ENCODE measurements at places on chromosomes 3 and 15.

GRCh38 chr3:155870945-155871745 is 695 bp downstream of the GMPS start:
- no peak for DNase-seq

GRCh38 chr3:125436921-125437320 is 61.8 kb upstream of the ZNF148 start:
- DNase-seq: no peak

DNA sequence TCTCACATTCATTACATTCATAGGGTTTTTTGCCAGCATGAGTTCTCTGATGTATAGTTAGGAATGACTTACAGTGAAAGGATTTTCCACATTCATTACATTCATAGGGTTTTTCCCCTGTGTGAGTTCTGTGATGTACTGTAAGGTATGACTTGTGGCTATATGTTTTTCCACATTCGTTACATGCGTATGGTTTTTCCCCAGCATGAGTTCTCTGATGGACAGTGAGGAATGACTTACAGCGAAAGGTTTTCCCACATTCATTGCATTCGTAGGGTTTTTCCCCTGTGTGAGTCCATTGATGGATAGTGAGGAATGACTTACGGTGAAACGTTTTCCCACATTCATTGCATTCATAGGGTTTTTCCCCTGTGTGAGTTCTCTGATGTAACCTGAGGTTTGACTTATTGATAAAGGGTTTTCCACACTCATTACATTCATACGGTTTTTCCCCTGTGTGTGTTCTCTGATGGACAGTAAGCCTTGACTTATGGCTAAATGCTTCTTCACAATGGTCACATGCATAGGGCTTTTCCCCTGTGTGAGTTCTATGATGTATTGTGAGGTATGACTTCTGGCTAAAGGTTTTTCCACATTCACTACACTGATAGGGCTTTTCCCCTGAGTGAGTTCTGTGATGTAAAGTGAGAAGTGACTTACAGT is 47.4 kb downstream of the ZNF717 start:
- DNase-seq: no peak

DNA sequence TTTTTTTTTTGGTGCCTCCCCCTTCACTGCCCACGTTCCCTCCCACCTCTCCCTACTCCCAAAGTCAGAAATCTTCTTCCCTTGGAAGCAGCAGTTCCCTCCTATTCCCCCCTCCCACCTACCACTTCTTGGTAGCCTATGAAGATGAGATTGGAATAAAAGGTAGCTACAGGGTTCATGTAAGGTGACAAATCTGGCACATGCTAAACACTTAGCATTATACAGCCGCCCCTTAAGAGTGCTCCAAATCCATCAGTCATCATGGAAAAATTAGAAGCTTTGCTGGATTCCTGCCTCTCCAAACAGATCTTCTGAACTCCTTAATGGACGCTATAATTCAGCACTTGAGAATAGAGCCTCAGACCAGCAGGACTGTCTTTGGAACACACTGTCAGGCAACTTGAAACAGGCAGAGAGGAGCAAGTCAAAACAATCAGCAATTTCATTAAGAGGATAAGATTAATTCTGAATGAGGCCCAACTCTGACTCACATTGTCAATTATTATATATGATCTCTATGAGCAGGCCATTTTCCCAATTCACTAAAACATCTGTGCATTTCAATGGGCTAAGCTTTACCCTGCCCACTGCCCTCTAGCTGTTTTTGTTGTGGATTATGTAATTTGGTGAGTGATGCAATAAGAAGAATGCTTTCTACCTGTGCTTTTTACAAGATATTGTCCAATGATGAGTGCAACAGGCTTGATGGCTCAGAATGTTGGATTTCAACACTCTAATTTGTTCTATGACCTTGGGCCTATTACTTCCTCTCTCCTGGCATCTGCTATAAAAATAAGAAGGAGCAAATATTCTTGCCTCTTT is 34.6 kb upstream of the SPRED1 start:
- DNase-seq: no peak

GRCh38 chr3:167874671-167875372 is 139.3 kb downstream of the SERPINI1 start:
- no peak for DNase-seq

GRCh38 chr15:58549013-58549784 is 117.4 kb downstream of the LIPC start:
- DNase-seq: no peak

DNA sequence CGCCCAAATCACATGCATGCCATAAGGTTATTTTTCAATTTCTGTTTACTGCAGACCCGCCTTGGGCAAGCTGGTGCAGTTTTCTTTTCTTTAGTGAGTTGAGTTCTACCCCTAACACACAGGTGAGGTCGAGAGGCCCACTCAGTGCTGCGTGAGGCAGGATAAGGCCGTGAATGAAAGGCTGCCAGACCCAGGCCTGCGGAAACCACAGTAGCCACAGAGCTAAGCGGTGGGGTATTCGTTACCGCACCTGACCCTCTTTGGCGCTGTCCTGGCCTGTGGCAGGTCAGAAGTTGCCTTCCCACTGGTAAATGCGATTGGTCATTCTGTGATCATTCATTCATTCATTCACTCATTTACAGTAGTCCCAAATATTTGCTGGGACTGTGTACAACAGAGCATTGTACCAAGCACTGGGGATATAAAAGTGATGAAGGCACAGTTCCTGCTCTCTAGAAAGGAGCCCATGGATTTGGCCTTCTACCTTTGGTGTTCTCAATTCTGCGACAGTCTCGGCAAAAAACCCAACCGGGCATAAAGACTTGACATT is 144.8 kb downstream of the XXYLT1 start:
- DNase-seq: no peak

DNA sequence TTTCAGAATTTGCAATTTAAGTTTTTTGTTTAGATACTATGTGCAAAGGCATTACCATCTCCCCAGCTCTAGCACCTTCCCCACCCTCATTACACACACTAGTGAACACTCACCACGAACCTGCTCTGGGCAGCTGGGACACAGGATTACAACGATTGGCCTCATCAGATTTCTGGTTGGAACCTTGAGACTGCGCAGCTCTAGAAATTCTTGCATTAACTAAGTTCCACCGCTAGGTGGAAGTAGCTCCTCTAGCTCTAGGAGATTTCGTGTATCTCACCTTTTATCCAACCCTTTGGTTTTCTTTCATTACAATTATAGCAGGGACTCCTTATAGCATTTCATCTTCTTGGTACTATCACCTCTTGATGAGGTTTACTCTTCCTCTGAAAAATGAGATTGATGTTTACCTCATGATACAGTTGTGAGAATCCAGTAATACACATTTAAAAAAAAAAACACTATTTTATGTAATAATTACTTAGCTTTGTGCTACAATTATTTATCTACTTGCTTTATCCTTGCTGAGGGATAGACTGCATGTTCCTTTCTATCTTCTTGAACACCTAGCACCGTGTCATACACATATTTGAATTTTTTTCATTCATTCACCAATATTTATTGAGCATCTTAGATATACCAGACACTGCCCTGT is 28.7 kb upstream of the PLOD2 start:
- no peak for DNase-seq

DNA sequence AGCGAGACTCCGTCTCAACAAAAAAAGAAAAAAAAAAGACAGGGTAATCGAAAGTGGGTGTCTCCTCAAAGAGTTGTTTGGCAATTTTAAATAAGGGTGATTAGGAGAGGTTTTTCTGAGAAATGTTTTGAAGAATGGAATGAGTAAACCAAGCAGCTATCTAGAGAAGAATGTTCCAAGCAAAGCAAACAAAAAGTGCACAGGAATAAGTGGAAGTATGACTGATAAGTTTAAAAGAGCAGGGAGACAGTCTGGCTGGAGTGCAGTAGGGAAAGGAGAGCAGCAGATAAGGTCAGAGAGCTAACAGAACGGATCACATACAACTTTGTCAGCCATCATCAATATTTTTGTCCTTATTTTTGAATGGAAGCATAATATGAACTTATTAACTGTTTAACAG is 853.5 kb downstream of the TUSC7 start:
- no peak for DNase-seq

- DNase-seq: no peak
These were observed at the start of gene GNB5 for GRCh38 chr15:52191207-52191606. Gene GNB5, minus strand, starts transcription at chr15:52191392. Its CDS starts 6,716 bp downstream, at chr15:52184676.

DNA sequence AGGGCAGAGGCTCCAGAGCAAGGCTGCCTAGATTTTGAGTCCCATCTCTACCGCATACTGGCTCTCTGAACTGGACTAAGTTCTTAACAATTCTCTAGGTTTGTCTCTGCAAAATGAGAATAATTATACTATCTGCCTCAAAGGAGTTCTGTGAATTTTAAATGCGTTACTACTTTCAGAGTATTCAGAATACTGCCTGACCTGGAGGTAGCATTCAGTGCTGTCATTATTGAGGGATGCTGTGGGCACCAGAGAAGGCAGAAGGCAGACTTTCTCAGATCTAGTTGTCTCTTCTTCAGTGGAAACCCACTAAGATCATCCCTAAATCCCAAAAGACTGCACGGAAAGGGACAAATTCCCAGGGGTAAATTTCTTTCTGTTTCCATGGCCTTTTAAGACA is 147.4 kb upstream of the RORA start:
- DNase-seq: no peak

DNA sequence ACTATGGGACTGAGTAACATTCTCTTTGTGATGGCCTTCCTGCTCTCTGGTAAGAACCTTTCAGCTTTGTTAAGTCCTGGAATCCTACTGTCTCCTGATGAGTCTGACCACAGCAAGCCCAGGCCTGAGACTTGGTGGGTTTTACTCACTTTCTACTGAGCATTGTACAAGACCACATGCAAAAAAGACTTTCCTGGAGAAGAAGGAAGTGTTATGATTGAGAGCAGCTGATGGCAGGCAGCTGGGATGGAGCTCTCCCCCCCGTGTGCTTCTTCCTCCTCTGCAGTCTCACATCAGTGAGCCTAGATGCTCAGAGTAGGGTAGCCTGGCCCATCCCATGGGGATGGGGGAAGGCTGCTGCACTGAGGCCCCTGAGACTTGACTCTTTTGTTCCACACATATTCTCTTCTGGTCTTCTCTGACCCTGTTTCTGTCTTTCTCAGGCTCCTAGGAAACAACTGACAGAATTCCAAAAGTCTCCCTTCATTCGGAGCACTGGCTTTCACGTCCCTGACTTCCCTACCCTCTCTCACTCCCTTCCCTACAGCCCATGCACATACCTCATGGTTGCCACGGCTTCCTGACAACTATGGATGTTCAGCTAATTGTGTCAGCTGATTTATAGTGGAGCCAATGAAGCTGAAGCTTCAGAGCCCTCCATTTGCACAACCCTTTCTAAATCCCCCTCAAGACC is 36.6 kb downstream of the CD86 start:
- DNase-seq: no peak

GRCh38 chr3:162112719-162113118 is 616.1 kb downstream of the OTOL1 start:
- no peak for DNase-seq

DNA sequence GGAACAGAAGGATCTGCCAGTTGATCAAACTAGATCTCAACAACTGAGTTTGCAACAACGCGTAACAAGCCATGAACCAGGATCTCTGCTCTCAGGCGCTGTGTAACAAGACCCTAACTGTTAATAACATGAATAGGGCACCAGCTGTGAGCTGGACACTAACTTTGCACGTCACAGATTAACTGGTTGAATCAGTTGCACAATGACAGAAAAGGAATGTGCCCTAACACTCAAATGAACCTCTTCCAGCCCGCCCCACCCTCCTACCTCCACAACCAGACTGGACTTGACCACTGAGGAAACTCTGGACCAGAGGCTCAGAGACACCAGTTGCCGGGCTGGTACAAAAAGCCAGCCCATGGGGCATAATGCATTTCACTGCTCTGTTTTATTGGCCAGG is 34.3 kb downstream of the MCF2L2 start:
- DNase-seq: no peak

DNA sequence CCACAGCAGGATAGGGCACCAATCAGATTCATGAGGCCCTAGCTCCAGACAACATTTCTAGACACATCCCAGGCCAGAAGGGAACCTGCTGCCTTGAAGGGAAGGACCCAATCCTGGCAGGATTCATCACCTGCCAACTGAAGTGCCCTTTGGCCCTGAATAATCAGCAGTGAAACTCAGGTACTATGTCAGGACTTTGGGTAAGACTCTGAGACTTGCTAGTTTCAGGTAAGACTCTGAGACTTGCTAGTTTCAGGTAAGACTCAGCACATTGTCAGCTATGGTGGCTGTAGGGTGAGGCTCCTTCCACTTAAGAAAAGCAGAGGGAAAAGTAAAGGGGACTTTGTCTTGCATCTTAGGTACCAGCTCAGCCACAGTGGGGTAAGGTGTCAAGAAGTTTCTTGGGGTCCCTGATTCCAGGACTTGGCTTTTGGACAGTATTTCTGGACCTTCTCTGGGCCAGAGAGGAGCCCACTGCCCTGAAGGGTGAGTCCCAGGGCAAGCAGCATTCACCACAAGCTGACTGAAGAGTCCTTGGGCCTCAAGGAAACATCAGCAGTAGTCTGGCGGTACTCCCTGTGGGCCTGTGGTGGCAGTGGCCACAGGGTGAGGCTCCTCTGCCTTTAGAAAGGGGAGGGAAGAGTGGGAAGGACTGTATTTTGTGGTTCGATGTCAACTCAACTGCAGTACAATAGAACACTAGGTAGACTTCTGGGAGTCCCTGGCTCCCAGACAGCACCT is 13.7 kb upstream of the COL8A1 start:
- no peak for DNase-seq

DNA sequence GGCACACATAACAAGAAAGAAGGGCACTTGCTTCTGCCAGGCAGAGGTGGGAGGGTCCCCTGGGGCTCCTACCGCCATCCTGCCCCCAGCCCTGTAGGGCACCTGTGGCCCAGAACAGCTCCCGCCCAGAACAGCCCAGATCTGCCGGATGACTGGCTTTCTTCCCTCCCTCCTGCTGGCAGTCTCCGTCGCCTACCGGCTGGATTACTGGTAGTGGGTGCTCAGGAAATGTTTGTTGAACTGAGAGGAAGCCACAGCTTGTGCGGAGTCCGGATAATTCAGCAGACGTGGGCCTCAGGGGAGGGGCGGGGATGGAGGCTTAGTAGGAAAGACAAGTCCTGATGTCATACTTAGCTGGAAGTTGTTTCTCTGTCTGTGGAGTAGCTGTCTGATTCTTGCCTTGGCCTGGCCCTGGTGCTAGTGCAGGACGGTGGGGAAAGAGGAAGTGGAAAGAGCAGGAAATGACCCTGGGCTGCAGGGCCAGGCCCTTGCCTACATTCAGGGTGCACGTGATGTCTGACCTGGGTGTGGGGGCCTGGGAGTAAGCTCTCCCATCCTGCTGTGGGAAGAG is 6.7 kb downstream of the CCDC9B start:
- no peak for DNase-seq
